ENCODE measurements at places on chromosomes 6 and 20.

- DNase-seq = no peak
These were observed 50.0 kb upstream of the SLC22A23 start for GRCh38 chr6:3506751-3507383.

DNA sequence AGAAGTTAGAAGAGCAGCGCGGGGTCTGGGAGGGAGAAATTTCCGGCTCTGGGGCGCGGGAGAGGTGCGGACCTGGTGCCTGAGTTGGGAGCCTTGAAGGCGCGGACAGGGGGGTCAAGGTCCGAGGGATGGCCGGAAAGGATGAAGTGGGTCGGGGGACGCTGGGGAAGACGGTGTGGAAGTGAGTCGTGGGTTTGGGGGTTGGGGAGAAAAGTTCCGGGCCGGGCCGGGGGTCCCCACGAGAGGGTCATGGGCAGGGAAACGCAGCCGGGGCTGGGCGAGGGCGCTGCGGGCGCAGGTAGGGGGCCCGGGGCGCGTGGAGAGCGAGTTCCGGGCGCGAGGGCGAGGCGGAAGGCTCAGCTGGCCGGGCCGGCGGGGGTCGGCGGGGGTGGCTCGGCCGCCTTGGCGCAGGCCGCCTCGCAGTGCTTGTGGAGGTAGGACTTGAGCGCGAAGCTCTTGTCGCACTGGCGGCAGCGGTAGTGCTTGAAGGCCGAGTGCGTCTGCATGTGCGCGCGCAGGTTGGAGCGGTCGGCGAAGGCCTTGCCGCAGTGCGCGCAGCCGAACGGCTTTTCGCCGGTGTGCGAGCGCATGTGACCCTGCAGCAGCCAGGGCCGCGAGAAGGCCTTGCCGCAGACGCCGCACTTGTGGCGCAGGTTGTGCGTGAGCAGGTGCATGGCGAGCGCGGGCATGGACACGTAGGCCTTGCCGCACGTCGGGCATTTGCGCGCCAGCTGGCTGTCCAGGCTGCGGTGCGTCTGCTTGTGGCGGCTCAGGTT is 10.5 kb upstream of the SRXN1 start:
- DNase-seq = no peak

- DNase-seq = peak; percentile 93
These were observed 9.7 kb upstream of the CD40 start for GRCh38 chr20:46108435-46108841.

DNA sequence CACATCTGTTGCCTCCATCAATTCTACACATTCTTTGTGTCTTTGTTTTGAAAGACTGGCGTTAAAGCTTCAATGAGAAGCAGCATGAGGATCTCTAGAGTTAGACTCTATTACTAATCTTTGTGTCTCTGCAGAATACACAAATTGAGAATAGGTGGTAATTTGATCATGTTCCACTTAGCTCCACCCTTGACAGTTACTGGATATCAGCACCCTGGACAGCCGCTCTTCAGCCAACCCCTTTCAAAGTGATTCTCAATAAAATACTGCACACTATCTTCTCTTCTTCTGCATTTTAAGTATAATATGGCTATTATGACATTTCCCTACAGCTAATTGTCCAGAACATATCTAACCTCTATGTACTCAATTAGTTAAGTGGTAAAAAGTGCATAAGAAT is 54.3 kb upstream of the CNR1 start:
- peak; percentile 8 for DNase-seq

- no peak for DNase-seq
These were observed 91.0 kb downstream of the COL12A1 start for GRCh38 chr6:75114806-75115205.

DNA sequence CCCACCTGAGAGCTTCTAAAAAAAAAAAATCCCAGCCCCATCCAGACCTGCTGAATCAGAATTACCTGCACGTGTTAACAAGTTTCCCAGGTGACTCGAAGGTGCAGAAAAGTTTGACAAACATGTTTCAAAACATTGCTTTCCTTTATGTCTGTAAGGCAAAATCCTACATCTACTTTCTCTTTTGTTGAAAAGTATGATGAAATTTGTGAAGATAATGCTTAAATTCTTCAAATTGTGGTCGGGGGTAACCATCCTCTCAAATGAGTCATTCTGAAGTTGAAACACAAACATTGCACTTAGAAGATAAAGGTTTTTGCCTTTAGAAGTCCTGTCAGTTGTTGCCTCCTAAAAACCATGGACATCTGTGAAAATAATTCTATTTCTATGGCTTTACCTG is 429.7 kb downstream of the EPHA7 start:
- DNase-seq = no peak

DNA sequence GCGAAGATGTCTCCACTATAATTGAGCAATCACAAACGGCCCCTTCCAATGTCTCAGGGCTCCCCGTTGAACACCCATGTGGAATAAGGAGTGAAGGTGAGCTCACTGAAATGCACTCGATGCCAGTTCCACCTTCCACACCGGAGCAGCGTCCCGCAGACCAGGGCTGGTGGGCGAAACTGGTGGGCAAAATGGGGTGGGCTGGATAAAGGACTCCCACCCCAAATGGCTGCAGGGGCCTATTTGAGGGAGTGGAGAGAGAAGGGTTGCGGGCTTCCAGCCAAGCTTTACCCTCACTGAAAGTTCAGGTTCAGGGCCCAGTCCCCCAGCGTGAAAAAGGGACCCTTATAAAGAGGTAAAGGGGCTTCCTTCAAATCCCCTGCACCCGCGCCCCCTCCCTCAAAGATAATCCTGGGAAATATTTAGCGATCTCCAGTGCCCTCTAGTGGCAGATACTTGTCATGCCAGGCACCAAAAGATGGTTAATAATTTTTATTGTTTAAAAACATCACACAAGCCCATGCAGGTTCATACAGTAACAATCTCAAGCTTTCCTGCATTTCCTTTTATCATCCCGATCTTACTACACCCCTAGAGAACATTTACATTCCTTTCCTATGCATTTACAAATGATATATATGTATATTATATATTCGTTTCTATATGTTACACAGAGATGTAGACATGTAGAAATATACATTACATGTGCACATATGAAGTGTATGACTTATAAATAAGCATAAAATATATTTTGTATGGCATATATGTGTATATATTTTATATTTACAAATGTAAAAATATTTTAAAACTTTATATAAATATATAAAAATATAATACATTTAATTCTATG is 58.2 kb upstream of the NKX2-2 start:
- DNase-seq = peak; percentile 13

DNA sequence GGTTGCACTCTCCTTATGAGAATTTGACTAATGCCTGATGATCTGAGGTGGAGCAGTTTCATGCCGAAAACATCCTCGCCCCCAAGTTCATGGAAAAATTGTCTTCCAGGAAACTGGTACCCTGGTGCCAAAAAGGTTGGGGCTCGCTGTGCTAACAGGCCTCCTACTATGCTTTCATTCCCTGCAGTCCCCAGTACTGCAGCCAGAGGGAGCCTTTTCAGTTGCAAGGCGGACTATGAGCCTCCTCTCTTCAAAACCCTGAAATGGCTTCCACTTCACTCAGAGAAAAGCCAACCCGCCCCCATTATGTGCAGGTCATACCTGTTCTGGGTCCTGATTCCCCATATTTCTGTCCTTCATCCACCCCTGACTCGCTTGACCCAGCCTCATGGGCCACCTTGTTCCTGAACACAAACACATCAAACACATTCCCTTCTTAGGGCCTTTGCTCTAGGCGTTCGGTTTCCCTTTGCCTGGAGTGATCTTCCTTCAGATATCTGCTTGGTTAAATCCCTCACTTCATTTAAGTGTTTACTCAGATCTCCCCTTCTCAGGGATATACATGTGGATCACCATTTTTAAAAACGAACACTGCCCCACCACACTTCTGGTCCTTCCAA is 173.7 kb downstream of the PHACTR1 start:
- peak; percentile 39 for DNase-seq

DNA sequence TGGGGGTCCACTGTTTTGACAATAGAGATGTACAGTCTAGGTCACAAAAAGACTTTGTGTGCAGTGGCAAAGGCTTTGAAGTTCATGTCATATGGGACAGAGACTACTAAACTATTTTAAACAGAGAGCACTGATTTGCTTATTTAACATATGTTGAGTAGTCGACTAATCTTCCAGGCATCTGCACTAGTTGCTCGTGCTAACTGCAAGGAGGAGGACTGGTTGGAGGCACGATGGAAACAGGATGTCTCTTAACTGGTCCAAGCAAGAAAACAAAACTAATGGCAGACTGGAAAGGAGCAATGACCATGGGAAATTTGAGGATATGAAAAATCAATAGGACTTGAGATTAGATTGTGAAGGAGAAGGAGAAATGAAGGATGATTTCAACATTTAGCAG is 28.5 kb upstream of the ERVFRD-1 start:
- DNase-seq = no peak

DNA sequence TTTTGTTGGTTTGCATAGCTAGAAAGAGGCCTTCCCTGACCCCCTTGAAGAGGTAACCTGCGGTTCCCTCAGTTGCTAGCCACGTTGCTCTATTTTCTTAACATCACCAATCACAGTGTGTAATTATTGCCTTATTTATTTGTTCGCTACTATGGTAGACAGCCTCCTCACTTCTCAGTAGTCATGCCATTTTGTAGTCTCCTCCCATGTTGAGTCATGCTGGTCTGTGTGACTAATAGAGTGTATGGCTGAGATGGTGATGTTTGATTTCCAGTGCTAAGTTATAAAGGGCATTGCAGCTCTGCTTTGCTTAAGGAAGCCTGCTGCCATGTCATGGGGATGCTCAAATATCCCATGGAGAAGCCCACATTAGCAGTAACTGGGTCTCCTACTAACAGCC is 236.6 kb upstream of the CHD6 start:
- no peak for DNase-seq

DNA sequence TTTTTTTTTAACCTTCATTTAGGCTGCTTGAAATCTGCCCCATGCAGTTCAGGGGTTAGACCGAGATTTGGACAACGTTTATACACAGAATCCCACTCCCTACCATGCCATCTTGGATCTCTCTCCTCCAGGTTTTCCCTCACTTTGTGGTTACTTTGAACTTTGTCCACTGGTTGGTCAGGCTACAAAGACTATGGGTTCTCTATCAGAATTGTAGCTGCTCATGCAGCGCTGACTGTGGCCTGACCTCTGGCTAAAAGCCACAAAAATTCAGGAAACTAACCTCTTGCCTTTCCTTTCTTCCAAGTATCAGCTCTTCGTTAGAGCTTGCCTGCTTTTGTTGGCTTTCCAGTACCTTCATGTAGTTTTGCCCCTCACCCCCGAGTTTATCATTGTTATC is 44.9 kb upstream of the KCNG1 start:
- DNase-seq = no peak

GRCh38 chr6:40719671-40720374 is 132.7 kb upstream of the LRFN2 start:
- peak; percentile 47 for DNase-seq

DNA sequence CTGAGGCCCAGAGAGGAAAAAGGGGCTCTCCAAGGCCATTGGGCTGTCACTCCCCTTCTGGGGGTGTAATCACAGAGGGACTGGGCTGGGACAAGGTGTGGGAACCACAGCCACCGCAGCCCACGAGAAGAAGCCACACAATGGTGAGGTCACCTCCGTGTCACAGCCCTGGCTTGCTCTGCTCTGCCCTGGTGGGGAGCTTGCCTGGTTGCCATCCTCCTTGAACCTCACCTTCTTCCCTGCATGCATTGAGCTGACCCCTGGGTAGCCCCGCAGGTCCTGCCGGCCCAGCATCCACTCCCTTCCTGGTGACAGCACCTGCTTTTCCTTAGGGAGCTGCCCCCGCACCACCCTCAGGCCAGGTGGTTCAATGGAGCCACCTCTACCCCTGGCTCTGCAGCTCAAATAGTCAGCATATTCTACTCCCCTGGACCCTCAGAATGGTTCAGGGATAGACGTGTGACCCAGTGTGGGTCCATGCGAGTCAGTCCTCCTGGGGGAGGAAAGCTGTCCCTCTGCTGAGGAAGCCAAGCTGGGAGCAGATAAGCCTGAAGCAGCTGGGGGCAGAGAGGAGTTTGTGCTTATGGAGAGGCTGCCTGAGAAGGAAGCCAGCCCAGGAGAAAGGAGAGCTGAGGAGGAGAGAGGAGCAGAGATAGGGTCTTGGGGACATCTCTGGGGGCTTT is 21.3 kb downstream of the RBM38 start:
- peak; percentile 38 for DNase-seq

- peak; percentile 38 for DNase-seq
These were observed 808.1 kb downstream of the MAFB start for GRCh38 chr20:39880890-39881289.

DNA sequence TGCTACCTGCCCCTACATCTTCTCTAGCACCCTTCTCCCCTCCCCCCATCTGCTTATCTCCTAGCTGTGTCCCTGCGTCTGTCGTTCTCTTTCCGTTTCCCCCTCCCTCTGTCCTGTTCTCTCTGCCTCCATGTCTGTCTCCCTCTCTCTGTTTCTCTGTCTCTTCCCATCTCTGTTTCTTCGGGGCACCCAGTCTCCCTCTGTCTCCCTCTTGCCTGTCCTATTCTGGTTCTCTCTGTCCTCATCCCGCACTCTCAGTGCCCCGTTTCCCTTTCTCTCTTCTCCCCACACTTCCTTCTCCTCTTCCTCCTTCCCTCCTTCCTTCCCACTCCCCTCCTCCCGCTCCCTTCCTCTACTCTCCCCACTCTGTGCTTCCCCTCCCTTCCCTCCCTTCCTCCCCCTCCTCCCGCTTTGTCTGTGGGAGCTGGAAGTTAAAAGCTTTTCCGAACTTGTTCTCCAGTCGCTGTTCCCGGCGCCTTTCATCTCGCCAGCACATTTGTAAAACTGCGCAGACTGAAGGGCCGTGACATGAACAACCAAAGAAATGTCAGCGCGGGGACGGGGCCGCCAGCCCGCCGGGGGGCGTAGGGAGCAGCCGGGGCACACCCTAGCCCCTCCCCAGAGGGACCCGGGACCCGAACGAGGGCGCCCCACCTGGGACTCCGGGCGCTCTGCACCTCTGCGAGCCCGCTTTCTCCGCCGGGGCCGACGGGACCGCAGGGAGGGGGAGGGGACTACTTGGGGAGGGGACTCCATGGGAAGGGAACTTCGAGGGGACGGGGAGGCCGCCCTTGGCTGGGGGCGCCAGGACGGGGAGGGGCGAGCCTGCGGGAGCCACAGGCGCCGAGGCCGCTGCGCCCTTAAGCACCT is 4.0 kb upstream of the CDH22 start:
- no peak for DNase-seq

- DNase-seq = no peak
These were observed 235.2 kb downstream of the LRFN2 start for GRCh38 chr6:40352006-40352405.

- DNase-seq = no peak
These were observed 106.0 kb downstream of the FOXO3 start for GRCh38 chr6:108666656-108667260.

DNA sequence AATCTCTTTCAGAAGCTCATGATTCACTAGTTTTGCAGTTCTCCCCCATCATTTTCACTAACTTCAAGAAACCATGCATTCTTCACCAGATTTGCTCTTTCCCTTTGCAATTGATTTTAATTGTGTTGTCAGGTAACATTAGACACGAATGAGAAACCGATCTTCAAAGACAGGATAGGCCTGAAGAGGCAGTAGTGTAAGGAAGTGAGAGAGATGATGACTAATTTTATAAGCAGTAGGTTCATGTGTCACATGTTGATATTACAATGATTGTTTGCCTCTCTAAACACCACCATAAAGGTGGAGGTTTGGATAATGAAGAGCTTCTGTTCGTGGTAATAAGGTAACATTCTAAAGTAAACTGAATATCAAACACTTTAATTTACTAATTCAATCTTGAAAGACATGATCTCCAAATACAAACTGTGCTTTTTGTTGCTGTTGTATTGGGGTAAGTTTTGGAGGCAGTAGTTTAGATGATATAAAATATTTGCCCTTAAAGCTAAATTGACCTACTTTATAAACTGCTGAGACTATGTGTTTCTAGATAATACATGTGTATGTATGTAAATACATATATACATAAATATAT is 207.2 kb downstream of the PHACTR1 start:
- DNase-seq = peak; percentile 17

GRCh38 chr6:96246563-96246962 is 230.8 kb downstream of the FUT9 start:
- no peak for DNase-seq

Data from GM12865 (cell line).